SK-MEL-5 (cell line): ENCODE measurements at places on chromosomes 7 and 10. TPM values are rescaled to one million over a fixed set of nuclear protein-coding genes. Genes with fewer than 3 reads are reported as not detected.

The HMX3 gene
- total RNA-seq, result 0.32 and 1.6 TPM in 2 replicates

The STEAP1B gene
- total RNA-seq, result 61.7 and 64.1 TPM in 2 replicates

The NRP1 gene
- total RNA-seq, result 1.1 and 1.4 TPM in 2 replicates

The PPP1R17 gene
- not detected in 2 replicates for total RNA-seq

The AS3MT gene
- 0.13 and 0.21 TPM in 2 replicates for total RNA-seq

The BPGM gene
- total RNA-seq, result 21.8 and 22.6 TPM in 2 replicates

The CFAP58 gene
- 0.21 and 0.35 TPM in 2 replicates for total RNA-seq

The DNAH11 gene
- 0.40 and 1.7 TPM in 2 replicates for total RNA-seq

The FANK1 gene
- total RNA-seq, result 1.6 TPM in 1 of 2 replicates, not detected in the other

The CDK14 gene
- total RNA-seq, result 2.0 and 2.3 TPM in 2 replicates

The PLXDC2 gene
- total RNA-seq, result 0.03 TPM in 1 of 2 replicates, not detected in the other

The HOXA13 gene
- 1.5 and 2.0 TPM in 2 replicates for total RNA-seq

The TMEM254 gene
- 23.9 and 25.3 TPM in 2 replicates for total RNA-seq
